ENCODE measurements at places on chromosomes 6 and 20. TPM values are rescaled to one million over a fixed set of nuclear protein-coding genes. Genes with fewer than 3 reads are reported as not detected.

The CRISP3 gene
- not detected for total RNA-seq

The OR2H2 gene
- total RNA-seq: not detected

The SEL1L2 gene
- not detected for total RNA-seq

The ECT2L gene
- total RNA-seq: not detected

The SGK2 gene
- 17.0 TPM for total RNA-seq

The HSPA1L gene
- total RNA-seq: 2.9 TPM

The DLL1 gene
- total RNA-seq: 21.3 TPM
